ENCODE measurements at places on chromosomes 13 and 19. TPM values are rescaled to one million over a fixed set of nuclear protein-coding genes. Genes with fewer than 3 reads are reported as not detected.

GRCh38 chr19:2488942-2489731, 13.2 kb downstream of the GADD45B start:
- no peak for DNase-seq

- no peak for DNase-seq
Measured at GRCh38 chr13:111302045-111302726, 18.3 kb upstream of the TEX29 start.

GRCh38 chr19:13347367-13347766, 158.9 kb downstream of the CACNA1A start:
- no peak for DNase-seq

GRCh38 chr19:17441241-17442021, 7.0 kb downstream of the TMEM221 start:
- no peak for DNase-seq

DNA sequence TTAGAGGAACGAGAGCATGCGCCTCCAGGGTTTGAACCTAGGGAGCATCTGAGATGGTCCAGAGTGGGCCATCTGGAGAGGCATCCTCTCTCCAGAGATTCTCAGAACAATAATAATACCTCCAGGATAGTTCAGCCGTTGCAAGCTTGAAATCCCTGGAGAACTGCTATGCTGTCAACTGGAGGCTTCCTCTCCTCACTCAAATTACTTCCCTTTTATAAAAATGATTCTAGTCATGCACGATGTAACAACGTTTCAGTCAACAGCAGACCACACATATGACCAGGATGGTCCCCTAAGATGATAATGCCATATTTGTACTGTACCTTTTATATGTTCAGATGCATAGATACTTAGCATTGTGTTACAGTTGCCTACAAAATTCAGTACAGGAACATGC, 108.7 kb downstream of the SHISA2 start:
- no peak for DNase-seq

DNA sequence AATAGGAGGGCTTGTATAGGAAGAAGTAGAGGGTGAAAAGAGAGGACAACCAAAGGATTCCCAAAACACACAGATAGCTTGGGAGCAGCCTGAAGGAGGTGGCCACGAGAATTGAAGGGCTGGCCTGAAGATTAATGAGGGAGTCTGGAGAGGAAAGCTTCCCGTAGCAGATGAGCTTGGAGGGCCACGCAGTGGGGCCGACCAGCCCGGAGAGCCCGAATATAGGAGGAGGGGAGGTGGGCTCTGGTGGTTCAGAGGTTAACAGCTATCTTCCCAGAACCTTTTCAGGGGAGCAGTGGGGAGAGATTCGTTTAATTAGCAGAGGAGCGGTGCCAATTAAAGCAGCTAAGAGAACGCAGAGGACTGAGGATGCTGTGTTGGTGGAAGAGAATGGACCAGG, 154.9 kb downstream of the STK24 start:
- no peak for DNase-seq

PLIN4 gene
- total RNA-seq: 41.3 TPM

CACNA1A gene
- not detected for total RNA-seq

NTF4 gene
- total RNA-seq: not detected
